ENCODE measurements at places on chromosomes 5 and 9. TPM values are rescaled to one million over a fixed set of nuclear protein-coding genes. Genes with fewer than 3 reads are reported as not detected.

- no peaks in the 10 kb centered on the region for H3K27me3 ChIP-seq
- no peak for DNase-seq
- H3K4me1 ChIP-seq: no peaks in the 10 kb centered on the region
- H3K36me3 ChIP-seq: no peaks in the 10 kb centered on the region
- no peak overlapping the region for H3K27ac ChIP-seq
- H3K4me3 ChIP-seq: no peak overlapping the region
Measured at GRCh38 chr9:117707561-117707960, 3.4 kb downstream of the TLR4 start.

The MGAT4B gene
- total RNA-seq: 332 TPM

The TAF11L5 gene
- total RNA-seq: not detected

The ADGRD2 gene
- total RNA-seq: not detected

DNA sequence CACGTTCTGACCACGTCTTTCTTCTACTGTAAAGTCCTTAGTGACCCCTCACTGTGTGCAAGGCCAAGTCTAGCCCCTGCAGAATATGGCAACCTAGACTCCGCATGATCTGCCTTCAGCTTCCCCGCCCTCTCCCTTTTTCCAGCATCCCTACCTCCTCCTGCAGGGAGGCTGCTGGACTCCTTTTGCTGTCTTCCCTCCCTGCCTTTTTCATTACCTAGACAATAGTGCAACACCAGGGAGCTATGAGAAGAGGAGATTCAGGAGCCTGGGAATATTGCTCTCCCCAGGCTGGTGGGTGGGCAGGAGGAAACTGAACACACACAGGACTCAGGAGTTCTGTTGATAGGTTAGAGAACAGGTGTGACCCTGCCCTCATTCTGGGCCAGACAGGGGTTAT lies 33.1 kb upstream of the LARP1 start:
- H3K27ac ChIP-seq: no peak overlapping the region
- no peak for DNase-seq
- H3K4me3 ChIP-seq: no peak overlapping the region
- no peaks in the 10 kb centered on the region for H3K27me3 ChIP-seq

The SLC6A7 gene
- total RNA-seq: 24.9 TPM

The ENG gene
- total RNA-seq: 34.5 TPM

Measured in colonic mucosa (tissue), 4 donors.